ENCODE measurements at places on chromosomes 12 and 14.

GRCh38 chr12:65728455-65728847 is 95.8 kb upstream of the HMGA2 start:
- no peak for DNase-seq

GRCh38 chr14:61279082-61279481 is 2.1 kb downstream of the TMEM30B start:
- DNase-seq = no peak

DNA sequence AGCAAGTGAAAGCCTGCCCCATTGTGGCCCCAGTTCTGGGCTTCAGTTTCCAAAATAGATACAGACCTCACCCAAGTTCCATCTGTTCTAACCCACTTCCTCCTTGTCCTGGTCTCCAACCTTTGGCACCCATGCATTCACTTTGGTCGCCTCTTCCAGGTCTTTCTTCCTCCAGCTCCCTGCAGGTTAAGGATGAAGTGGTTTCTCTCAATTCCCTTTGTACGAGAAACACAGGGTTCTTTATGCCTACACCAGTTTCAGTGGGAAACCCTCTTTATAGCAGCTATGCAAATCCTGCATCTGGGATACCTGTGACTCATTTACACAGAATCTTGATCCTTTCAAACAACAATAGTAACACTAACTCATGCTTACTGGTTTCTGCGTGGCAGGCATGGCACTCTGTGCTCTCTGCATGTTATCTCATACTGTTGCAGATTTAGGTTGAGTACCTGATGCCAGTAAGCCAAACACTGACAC is 110.6 kb upstream of the AMIGO2 start:
- no peak for DNase-seq

DNA sequence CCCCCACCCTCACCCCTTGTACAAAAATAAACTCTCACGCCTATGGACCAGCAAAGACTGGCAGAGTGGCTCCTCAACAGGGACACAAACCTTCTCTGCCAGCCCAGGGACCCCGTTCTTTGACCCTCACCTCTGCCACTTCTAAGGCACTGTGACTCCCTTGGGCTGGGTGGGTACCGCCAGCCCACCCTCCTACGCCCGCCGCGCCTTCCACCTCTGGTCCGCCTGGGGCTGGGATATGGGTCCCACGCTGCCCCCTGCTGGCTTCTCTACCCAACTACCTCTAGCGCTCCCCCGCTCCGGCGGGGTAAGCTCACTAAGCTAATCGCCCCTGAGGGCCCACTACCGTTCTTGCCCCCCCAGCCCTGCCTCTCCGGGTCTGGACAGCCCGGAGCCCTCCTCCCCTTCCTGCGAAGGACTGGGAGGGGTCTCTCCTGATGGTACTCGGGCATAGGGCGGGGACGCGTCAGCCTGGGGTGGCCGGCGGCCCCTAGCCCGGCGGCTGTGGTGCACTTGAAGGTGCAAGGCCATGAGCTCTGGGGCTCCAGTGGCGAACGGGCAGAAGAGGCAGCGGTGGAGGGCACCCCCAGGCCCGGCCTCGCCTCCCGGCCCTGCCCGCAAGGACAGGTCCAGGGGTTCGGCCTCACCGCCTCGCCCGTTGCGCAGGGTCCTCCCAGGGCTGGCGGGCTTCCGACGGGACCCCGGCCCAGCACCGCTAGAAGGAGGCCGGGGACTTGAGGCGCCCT is 8.1 kb downstream of the ZNF219 start:
- DNase-seq = no peak

All from esophagus squamous epithelium (tissue), 5 donors.